ENCODE measurements at places on chromosomes 13 and 19.

GRCh38 chr13:106117035-106117434 is 418.4 kb downstream of the EFNB2 start:
- H3K4me1 ChIP-seq, result peaks cover 31% of the 10 kb centered on the region
- H3K27ac ChIP-seq, result no peak overlapping the region
- H3K4me3 ChIP-seq, result no peak overlapping the region
- no peaks in the 10 kb centered on the region for H3K36me3 ChIP-seq
- no peak for DNase-seq

- H3K4me3 ChIP-seq, result no peak overlapping the region
- peaks cover 9% of the 10 kb centered on the region for H3K4me1 ChIP-seq
- no peak for DNase-seq
- no peaks in the 10 kb centered on the region for H3K36me3 ChIP-seq
- peaks cover 89% of the 10 kb centered on the region for H3K27me3 ChIP-seq
These were observed 2.1 kb downstream of the UNC13A start for GRCh38 chr19:17686023-17686521.

DNA sequence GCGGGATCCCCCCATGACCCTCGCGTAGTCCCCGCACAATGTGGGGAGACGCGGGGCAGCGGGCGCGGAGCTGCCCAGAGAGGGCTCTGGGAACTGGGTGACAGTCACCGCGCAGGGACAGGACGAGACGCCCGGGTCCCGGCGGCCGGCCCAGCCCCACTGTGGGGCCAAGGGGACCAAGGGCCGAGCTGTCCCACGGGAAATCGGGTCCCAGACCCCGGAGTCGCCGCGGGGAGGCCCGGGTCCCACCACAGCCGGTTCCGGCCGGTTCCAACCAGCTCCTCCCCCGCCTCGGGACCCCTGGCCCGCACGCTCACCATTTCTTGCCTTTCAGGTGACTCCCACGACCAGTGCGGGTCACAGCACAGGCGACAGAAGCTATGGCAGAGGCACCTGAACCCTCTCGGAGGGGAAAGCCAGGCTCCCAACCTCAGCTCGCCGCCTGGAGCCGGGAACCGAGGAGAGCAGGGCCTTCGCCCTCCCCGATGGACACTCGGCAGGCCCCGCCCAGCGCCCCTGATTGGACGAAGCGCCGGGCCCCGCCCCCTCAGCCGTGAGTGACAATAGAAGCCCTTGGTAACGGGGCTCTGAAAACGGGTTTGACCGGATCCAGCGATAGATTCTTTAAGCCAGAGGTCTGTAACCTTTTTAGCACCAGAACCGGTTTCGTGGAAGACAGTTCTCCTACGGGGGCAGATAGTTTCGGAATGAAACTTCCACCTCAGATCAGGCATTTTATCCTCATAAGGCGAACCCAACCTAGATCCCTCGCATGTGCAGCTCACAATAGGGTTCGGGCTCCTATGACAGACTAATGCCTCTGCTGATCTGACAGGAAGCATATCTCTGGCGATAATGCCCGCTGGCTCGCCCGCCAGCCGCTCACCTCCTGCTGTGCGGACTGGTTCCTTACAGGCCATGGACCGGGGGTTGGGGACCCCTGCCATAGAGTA is at the start of gene ZNF433:
ZNF433 (minus strand) TSS at position 460 of the 953 bp plus-strand sequence; CDS start at position 320, 140 bp downstream.
- H3K27me3 ChIP-seq, result no peaks in the 10 kb centered on the region
- peaks cover 22% of the 10 kb centered on the region for H3K36me3 ChIP-seq
- H3K4me1 ChIP-seq, result peaks cover 16% of the 10 kb centered on the region
- H3K4me3 ChIP-seq, result peak within 1 kb of the TSS; percentile 95

GRCh38 chr19:3608750-3609322 is 2.2 kb upstream of the TBXA2R start:
- peaks cover 10% of the 10 kb centered on the region for H3K4me1 ChIP-seq
- peaks cover 16% of the 10 kb centered on the region for H3K27me3 ChIP-seq
- peaks cover 7% of the 10 kb centered on the region for H3K36me3 ChIP-seq

DNA sequence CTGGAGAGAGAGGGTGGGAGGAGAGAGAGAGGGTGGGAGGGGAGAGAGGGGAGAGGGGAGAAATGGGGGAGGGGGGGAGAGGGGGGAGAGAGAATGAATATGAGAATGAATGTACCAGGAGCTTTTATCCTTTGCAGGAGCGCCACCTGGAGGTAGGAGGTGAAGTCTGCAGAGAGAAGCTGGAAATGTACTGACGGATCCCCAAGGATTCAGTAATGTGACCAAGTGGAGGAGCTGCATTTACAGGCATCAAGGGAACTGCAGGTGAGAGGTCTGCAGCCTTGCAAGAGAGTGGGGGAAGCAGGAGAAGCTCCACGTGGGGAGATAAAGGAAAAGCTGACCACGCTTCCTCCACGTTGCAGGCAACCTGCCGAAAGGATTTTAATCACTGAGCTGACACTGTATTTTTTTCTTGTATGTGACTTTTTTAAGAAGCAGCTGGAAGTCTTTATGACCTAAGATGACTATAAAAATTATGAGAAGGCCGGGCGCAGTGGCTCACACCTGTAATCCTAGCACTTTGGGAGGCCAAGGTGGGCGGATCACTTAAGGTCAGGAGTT is 33.7 kb downstream of the VSTM1 start:
- no peak for DNase-seq
- H3K36me3 ChIP-seq, result no peaks in the 10 kb centered on the region
- H3K4me3 ChIP-seq, result no peak overlapping the region
- no peaks in the 10 kb centered on the region for H3K4me1 ChIP-seq
- peaks cover 24% of the 10 kb centered on the region for H3K27me3 ChIP-seq

- H3K4me3 ChIP-seq, result no peak overlapping the region
- no peaks in the 10 kb centered on the region for H3K36me3 ChIP-seq
- H3K4me1 ChIP-seq, result peaks cover 14% of the 10 kb centered on the region
- no peaks in the 10 kb centered on the region for H3K27me3 ChIP-seq
These were observed 75.0 kb downstream of the TEX26 start for GRCh38 chr13:31007417-31007816.

DNA sequence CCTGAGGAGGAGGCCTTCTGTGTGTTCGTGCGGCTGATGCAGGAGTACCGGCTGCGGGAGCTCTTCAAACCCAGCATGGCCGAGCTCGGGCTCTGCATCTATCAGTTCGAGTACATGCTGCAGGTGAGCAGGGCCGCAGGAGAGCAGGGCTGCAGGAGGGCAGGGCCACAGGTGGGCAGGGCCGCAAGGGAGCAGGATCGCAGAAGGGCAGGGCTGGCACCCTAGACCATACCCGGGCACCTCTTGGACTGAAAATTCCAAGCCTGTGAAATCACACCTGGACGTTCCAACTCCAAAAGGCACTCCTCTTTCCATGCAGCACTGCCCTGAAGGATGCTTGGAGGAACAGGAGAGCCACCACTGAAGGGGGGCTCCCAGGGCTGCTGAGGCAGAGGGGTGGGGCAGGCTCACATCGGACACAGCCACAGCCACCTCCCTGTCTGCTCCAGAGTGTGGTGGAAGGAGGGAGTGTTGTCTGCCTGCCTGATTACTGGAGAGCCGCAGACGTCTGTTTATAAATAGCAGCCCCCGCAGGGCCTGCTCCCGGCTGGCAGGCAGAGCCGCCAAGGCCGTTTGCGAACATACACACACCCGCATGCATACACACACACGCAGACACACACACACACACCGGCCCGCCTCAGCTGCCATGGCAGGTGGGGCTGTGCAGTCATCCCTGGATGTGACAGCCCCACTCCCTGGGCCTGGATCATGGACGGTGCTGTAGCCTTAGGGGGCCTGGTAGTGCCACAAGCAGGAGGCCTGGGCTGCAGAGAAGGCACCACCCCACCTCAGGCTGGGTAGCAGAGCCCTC is 20.2 kb downstream of the EVI5L start:
- DNase-seq, result no peak
- H3K4me3 ChIP-seq, result no peak overlapping the region
- no peaks in the 10 kb centered on the region for H3K27me3 ChIP-seq

All from mesothelial cell of epicardium (in vitro differentiated cells).